ENCODE measurements at places on chromosomes 16 and 17.

- DNase-seq: no peak
Observed at GRCh38 chr17:72119077-72119872, 1.5 kb upstream of the SOX9 start.

DNA sequence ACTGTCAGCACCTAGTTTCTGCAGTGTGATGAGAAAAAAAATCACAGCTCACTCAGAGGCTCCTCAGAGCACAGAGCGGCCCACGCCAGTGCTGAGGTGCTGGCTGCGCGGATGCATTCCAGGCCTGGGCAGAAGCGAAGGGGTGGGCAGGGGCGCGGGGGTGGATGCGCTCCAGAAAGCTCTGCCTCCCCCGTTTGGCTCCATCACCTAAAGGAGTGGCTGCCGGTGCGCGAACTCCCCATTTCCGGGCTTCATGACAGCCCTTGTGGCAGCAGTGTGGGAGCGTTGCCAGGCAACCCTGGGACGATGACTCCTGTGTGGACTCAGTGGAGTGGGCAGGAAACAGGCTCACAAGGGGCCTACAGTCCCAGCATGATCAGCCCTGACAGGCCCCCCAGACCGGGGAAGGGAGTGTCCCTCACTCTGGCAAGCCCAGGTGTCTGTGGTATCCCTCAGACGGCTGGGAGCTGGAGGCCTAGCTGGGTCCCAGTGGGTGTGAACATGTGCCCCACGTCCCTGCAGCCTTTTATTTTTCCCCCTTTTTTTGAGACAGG, 32.8 kb upstream of the NUDT16L1 start:
- peak; percentile 41 for DNase-seq

GRCh38 chr16:87050142-87050541, 267.1 kb downstream of the C16orf95 start:
- DNase-seq: no peak

DNA sequence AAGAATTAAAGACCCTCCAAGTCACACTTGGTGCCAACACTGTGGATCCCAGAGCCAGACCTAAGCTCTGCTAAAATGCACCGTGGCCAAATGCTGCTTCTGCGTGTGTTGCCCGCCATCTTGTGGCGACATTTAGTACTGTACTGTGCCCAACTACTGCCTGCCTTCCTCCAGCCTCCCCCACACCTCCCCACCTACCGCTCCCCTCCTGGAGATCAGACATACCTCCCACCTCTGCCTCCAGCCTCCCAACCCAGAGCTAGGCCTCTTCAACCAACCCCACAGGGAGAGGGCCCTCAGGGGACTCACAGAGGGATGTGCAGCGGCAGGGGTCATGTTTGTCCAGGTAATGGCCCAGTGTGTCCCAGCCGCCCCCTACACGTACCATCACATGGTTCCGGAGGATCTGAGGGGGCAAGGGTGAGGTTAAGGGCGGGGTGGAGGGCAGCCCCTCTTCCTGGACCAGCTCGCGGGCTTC, 5.5 kb downstream of the GAS2L2 start:
- peak; percentile 59 for DNase-seq

DNA sequence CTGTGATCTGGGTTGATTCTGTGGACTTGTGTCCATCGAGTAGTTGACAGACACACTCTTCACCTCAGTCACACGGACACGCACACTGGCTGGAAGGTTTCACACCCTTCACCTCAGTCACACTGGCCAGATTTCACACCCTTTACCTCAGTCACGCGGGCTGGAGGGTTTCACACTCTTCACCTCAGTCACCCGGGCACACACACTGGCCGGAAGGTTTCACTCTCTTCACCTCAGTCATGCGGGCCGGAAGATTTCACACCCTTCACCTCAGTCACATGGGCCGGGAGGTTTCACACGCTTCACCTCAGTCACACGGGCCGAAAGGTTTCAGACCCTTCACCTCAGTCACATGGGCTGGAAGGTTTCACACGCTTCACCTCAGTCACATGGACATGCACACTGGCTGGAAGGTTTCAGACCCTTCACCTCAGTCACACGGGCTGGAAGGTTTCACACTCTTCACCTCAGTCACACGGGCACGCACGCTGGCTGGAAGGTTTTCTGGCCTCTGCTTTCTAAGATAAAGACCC, 96.2 kb downstream of the PGS1 start:
- DNase-seq: peak; percentile 20

- no peak for DNase-seq
Observed at GRCh38 chr17:36854982-36855381, 82.3 kb upstream of the LHX1 start.

DNA sequence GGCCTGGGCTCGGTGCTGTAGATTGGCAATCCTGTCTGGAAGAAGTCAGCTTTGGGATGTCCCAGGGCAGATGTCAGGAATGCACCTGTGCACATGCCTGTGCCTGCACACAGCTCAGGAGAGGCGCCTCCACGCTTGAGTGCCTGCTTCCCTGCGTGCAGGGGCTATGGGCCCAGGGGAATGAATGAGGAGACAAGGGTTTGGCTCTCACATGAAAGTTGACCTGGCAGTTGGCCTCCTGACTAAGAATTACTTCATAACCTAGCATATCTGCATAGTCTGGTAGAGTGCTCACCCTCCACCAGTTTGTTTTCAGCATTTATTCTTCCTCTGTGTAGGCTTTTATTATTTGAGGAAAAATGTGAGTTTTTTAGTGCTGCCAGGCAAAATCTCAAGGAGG, 50.0 kb downstream of the PLD6 start:
- no peak for DNase-seq

- DNase-seq: no peak
Observed at GRCh38 chr16:5166486-5166885, 68.9 kb upstream of the EEF2KMT start.

- no peak for DNase-seq
Observed at GRCh38 chr16:4365014-4365406, 6.6 kb upstream of the VASN start.

DNA sequence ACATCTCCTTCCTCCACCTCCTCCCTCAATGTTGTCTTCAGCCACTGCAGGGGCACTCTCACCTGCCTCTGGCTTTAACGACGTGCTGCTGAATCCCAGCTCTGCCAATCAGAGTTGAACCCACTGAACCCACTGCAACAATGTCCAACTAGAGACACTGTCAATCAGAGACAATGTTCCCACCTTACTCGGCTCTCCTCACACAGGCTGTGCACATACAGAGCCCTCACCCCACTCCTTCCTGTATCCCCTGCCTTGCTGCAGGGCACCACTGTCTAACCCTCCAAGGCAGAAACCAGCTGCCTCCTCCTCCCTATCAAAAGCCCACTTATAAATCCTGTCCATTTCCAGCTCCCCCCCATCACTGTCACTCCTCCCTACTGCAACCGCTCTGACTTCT, 58.7 kb downstream of the ANKRD11 start:
- DNase-seq: no peak

GRCh38 chr17:29930409-29931010, 482 bp upstream of the SSH2 start:
- DNase-seq: no peak

GRCh38 chr16:6170022-6170421, 1072.4 kb upstream of the EEF2KMT start:
- DNase-seq: no peak

DNA sequence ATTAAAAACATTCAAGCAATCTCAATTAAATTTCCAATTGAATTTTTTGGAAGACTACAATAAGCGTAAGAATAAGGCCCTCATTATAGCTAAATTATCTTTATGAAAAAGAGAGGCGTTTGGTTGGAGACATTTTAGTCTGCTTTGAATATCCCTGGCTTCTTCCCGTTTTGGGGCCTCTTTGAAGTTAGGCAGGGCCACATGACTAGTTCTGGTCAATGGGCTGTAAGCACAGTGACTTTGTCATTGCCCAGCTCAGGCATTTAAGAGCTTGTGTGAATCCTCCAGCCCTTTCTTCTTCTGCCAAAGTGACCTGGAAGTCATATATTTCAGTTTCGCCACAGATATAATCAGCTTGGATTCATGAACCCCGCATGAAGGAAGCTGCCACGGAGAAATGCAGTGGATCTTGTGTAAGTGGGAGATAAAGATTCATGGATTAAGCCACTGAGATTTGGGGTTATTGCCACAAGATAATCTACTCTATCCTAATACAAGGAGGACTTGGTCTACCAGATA, 21.7 kb upstream of the UBTF start:
- no peak for DNase-seq

DNA sequence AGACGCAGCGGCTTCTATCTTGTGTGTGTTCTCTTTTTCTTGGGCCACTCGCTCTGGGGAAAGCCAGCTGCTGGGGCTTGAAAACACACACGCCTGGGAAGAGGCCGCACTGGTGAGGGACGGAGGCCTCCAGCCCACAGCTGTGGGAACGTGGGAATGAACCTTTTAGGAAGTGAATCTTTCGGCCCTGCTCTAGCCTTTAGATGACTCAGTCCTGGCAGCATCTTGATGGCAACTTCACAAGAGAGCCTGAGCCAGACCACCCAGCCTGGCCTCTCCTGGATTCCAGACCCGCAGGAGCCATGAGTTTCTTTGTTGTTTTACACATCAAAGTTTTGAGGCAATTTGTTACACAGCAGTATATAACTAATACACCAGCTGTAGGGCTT, 2.2 kb upstream of the PDPK1 start:
- DNase-seq: no peak

DNA sequence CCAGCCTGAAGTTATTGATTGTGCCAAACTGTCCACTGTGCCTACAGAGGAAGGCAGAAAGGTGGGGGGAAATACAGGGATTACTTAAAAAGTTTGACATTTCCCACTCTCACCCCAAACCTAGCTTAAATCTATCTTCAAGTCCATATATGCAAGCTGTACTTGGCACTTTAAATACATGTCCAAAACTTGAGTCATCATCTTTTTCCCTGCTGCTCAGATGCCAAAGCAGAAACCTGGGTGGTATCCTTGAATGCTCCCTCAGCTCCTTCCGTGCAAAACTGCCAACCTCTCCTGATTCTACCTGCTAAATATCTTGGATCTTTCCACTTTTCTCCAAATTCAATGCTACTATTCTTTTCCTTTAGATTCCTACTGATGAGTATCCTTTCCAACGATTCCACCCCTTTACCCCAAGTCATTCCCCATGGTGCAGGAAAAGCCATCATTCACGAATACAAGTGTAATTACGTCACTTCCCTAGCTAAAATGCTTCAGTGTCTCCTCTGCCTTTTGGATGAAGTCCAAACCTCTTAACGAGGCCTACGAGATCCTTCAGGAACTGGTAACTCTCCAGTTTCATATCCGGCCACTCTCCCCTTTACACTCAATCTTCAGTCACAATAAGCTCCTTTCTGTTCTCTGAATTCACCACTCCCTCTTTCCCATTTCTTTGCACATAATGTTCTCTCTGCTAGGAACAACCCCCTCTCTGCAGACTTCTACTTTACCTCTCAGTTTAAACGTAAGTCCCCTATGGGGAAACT, 9.3 kb downstream of the BECN1 start:
- DNase-seq: no peak

GRCh38 chr16:81148277-81148676, 52.1 kb upstream of the GCSH start:
- DNase-seq: no peak

- no peak for DNase-seq
Observed at GRCh38 chr16:68113059-68113761, 28.0 kb downstream of the NFATC3 start.

- DNase-seq: no peak
Observed at GRCh38 chr16:85879975-85880831, 18.8 kb upstream of the IRF8 start.

- no peak for DNase-seq
Observed at GRCh38 chr17:9258115-9259015, 237.1 kb downstream of the NTN1 start.

- no peak for DNase-seq
Observed at GRCh38 chr17:4607773-4608187, 23.5 kb downstream of the SMTNL2 start.

DNA sequence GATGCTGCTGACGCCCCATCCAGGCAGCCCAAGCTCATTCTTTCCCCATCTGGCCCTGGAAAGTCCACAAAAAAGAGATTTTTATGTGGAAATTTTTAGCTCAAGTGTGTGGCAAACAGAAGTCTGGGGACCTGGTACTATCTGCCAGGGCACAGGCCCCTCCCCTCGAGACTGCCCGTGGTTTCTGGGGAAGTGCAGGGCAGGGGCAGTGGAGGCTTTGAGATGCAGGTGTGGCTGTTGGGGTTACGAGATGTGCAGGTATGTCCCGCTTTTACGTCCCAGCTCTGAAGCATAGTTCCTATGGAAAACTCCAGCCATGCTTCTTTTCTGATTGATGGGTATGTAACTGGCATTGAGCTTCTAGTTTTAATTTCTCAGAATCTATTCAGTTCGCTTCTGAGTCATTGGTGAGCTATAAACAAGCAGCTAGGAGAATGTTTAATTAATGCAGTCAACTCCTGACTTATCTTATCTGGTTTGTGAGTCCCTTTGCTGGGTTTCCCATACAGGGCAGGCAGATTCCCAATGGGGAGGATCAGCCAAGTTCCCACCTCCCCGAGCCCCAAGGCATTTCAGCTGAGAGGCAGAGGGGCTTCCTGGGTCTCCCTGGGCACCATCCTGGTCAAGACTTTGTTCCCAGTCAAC, 16.2 kb downstream of the TBX4 start:
- no peak for DNase-seq

DNA sequence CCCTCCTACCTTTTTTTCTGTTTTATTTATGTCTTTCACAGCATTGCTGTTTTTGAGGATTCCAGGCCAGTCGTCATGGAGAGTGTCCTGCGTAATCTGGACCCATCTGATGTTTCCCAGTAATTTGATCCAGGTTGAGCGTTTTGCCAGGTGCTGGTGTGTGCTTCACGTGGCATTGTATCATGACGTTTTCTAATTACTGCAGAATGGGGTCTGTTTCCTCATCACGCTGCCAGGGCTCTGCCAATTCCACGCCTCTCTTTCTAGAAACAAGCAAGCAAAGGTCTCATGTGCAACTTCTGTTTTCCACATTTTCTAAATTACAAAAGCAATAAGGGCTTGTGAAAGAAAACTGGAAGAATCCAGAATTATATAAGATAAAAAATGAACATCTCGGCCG, 28.3 kb upstream of the BHLHA9 start:
- no peak for DNase-seq

DNA sequence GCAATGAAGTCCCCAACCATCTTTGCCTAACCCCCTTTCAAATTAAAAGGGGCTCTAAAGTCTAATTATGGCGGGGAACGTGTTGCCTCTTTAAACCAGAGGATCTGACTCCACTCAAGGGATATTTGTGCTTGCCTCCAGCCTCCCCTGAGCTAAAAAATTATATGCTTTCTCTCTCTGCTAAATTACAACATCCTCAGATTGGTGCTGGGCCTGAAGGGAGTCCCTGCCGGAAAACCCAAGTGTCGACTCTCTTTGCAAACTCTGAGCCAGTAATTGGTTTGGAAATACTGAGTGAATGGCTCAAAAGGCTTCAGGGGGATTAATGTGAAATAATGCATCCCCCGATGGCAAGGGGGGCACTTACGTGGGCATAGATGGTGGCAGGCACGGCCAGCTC, 208.5 kb upstream of the TNRC6C start:
- DNase-seq: no peak

GRCh38 chr16:71460236-71460635, 1.8 kb downstream of the ZNF23 start:
- DNase-seq: no peak

Measured in stimulated activated CD8-positive, alpha-beta memory T cell treated with anti-CD3 and anti-CD28 coated beads, Interleukin-2, amount 100 ng/mL, for 1 hour (primary cell).